ENCODE measurements at places on chromosomes 7 and 10.

DNA sequence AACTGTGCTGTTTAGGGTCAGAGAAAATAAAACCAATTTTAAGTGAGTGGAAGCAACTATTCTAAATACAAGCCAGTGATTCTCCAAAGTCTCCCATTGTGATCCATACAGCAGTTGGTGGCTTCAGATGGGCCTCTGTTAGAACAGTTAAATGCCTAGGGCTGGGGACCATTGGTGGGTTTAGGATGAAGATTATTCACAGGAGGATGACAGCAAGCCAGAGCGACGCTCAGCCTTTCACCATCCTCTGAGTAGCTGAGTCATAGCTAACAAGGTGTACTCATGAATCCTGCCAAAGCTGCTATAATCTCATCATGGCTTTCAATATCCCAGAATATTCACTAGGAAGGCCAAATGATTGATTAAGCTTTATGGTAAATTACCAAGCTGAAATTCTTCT lies 39.6 kb downstream of the STARD3NL start:
- no peak for DNase-seq

DNA sequence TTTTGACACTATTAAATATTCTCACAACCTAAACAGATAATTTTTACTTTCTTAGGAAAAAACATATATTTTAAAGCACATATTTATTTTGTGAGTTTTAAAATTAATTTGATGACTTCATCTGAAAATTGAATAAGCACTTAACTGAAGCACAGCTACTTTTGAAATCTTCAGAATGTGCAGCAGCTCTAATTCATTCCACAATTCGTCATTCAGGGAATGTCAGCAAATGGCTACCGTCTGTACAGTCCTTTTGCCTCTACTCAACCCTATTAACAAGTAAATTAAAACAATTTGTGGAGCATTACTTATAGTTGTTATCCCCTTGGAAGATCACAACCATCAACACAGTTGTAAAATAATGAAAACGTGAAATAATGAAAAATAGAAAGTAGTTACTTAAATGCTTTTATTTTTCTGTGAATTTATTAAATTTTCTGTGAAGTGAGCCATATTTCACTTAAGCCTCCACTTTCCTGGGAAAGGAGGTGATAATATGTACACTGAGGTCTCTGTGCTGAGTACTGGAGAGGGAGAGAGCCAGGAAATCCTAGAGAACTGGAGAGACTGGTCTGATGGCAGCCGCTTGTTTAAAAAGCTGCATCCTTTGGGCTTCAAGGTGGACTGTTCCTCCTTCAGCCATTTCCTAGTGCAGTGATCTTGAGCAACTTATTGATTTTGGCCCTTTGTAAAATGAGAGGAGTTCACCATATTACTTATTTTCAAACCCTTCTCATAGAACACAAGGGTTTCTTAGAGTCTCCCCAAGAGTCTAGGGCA lies 70.6 kb downstream of the REEP3 start:
- DNase-seq = no peak

GRCh38 chr10:120949609-120950031 lies 98.5 kb downstream of the WDR11 start:
- no peak for DNase-seq

- no peak for DNase-seq
Measured at GRCh38 chr10:97850446-97850845, 803 bp downstream of the GOLGA7B start.

- no peak for DNase-seq
Measured at GRCh38 chr7:30914596-30914995, 2.9 kb downstream of the AQP1 start.

GRCh38 chr10:34469446-34469845 lies 345.6 kb downstream of the PARD3 start:
- no peak for DNase-seq

DNA sequence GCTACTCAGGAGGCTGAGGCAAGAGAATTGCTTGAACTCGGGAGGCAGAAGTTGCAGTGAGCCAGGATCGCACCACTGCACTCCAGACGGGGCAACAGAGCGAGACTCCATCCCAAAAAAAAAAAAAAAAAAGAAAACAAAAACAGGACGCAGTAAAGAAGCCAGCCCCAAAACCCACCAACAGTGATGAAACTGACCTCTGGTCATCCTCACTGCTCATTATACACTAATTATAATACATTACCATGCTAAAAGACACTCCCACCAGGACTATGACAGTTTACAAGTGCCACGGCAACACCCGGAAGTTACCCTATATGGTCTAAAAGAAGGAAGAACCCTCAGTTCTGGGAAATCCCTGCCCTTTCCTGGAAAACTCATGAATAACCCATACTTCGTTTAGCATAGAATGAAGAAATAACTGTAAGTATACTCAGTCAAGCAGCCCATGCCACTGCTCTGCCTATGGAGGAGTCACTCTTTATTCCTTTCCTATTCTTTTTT lies 40.0 kb upstream of the EIF4H start:
- DNase-seq = no peak

- DNase-seq = no peak
Measured at GRCh38 chr7:99392046-99392445, 16.4 kb downstream of the PDAP1 start.

- DNase-seq = no peak
Measured at GRCh38 chr10:17368708-17369272, 85.6 kb downstream of the ST8SIA6 start.

DNA sequence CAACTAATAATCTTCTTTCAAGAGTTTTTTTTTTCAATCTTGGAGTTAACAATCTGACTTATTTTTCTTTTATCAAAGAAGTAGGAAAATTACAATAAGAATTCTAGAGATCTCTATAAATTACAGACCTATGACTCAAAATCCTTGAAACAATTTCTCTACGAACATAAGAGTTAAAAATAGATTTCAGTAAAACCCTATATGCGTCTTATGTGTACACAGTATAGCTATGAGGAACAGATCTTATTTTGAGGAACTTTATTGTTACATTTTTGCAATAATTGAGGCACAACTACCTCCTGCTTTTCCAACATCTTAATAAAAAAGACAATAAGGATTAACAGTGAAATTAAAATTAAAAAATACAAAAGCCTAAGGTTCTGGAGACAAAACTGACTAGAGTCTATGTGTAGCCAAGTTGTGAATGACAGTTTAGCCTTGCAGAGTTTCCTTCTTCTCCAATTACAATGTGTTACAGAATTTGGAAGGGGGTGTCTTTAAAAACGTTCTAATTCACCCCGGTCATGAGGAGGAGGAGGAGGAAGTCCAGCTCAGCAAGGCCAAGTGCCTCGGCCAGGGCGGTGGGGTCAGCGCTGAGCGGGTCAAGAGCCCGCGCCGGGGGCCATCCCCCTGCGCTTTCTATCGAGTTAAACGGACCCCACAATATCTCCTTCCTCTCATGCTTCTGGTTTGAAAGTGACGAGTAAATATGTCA lies 40.5 kb downstream of the AMZ1 start:
- DNase-seq = no peak

DNA sequence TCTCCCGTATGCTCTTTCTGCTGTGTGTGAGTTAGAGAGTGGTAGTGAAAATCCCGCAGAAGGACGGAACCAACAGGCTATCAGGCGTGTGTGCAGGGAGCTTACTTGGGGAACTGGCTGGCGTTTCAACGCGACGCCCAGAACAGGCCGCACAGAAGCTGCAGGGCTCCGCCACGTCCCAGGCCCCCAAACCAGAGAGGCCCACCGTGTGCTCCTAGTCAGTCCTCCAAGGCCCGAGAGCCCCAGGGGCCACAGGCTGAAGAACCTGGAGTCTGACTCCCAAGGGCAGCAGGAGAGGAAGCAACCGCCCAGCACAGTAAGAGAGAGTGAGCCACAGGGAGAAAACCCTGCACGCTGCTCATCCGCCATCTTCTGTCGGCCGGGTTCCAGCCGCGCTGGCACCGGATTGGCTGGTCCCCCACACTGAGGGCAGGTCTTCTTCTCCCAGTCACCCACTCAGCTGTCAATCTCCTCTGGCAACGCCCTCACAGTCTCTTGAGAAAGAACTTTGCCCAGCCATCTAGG lies 730.6 kb upstream of the VSTM2A start:
- DNase-seq = no peak

- no peak for DNase-seq
Measured at GRCh38 chr7:112009081-112009480, 197.1 kb downstream of the DOCK4 start.

DNA sequence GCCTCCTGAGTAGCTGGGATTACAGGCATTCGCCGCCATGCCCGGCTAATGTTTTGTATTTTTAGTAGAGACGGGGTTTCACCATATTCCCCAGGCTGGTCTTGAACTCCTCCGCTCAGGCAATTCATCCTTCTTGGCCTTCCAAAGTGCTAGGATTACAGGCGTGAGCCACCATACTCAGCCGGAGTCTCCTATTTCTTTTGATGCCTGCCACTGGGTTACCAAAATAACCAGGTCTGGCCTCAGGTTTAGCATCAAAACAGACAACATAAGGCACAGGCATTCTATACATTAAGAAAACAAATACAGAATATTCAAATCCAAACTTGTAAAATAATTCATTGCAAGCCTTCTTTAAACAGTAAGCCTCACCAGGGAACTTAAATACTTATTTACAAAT lies 289.8 kb upstream of the IMMP2L start:
- no peak for DNase-seq

- no peak for DNase-seq
Measured at GRCh38 chr7:46551603-46552002, 630.5 kb upstream of the IGFBP3 start.

DNA sequence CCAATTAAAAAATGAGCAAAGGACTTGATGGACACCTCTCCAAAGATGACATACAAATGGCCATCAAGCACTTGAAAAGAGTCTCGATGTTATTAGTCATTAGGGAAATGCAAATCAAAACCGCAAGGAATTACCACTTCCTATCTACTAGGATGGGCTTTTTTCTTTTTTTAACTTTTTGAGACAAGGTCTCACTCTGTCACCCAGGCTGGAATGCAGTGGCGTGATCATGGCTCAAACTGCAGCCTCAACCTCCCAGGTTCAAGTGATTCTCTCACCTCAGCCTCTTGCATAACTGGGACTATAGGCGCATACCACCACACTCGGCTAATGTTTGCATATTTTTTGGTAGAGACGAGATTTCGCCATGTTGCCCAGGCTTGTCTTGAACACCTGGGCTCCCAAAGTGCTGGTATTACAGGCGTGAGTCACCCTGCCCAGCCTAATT lies 13.6 kb downstream of the NKX1-2 start:
- DNase-seq = no peak

GRCh38 chr7:56007167-56007652 lies 42.8 kb downstream of the NIPSNAP2 start:
- no peak for DNase-seq

GRCh38 chr7:149783386-149784250 lies 10.2 kb upstream of the ZNF467 start:
- DNase-seq = no peak

GRCh38 chr10:31578951-31579350 lies 259.9 kb downstream of the ZEB1 start:
- DNase-seq = no peak

DNA sequence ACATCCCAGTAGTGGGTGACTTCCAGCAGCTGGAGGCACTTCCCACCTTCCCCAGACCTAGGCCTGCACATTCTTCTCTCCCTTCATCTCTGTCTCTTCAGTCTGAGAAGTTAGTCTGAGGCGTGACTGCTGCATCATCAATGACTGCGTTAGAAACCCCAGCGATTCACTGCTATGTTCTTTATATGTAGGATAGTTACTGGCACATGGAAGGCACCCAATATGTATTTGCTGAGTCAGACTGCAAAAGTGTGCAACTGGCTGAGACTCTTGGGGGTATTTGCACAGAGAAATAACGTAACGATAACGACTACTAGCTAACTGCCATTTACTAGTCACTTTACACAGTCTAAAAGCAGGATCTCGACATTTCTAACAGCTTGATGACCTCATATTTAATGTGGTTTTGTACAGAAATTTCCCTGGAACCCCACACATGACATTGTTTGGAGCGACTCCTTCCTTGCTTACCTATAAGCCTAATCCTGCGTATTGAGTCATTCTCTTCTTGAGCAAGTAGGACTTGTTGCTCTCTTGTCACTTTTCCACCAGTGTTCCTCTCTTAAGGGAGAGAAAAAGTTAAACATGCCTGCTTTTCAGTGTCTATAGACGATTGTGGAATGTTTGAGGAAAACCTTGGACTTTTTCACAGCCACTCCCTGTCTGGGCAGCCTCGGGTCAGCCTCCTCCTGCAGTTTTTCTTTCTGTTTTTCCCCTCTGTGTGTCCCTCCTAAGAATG lies 45.5 kb downstream of the THNSL1 start:
- no peak for DNase-seq

- DNase-seq = peak; percentile 19
Measured at GRCh38 chr7:45917658-45918057, 3.4 kb downstream of the IGFBP3 start.

DNA sequence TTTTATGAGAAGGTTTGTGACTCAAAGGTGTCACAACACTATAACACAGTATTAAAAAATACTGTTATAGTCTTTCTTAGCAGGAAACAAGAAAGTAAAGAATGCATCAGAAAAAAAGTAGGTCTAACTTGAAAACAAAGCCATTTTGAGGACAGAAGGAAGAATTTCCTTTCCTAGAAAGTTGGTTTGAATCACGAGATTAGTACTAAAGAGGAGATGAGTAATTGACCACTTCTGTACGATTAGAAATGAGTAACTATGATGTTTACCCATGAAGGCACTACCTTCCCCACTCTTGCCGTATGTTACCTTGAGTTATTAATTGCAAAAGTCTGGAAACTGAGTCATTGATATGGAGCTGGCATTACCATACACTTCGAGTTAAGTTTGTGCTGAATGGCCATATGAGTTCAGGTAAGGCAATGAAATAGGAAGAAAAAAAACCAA lies 65.2 kb downstream of the FAM185A start:
- DNase-seq = no peak

DNA sequence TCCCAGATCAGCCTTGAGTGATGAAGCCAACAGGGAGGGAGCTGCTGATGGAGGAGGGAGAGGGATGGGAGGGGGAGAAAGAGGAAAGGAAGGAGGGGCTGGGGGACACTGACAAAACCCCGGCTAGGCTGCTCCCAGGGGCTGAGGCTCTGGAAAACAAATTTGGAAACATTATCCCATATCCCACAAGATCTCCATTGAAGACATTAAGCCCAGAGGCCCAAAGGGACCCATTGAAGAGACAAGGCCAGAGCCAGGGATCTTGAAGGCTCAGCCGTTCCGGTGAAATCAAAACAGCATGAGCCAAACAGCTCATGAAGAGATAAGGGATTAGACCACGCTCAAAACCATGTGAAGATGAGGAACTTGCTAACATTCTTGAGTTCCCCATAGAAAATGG lies 184.3 kb upstream of the ITGB1 start:
- DNase-seq = no peak

DNA sequence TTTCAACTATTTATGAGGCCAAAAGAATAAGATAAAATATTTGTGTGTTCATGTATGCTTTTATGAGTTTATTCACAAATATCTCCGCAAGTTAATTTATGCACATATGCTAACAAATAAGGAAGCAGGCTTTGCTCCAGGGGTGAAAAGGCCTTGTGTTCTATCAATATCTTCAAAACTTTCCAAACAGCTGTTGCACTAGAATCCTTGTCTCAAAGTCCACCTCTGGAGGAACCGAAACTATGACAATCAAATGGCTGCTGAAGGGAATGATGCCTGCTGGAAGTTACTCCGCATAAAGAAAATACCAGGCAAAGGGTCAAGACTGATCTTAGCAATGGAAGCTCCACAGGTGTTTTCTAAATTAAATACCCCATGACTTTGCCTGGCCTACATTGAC lies 145.0 kb upstream of the GHITM start:
- no peak for DNase-seq

- no peak for DNase-seq
Measured at GRCh38 chr10:112335868-112336265, 38.0 kb upstream of the ACSL5 start.
